Naive thymus-derived CD4-positive, alpha-beta T cell (primary cell): ENCODE measurements at places on chromosomes 5 and 9. TPM values are rescaled to one million over a fixed set of nuclear protein-coding genes. Genes with fewer than 3 reads are reported as not detected.

The CARTPT gene
- total RNA-seq: not detected

The KCNN2 gene
- total RNA-seq: not detected

The HTR1A gene
- total RNA-seq: not detected

The PFN3 gene
- not detected for total RNA-seq

The PHYHD1 gene
- 1.1 and 2.0 TPM in 2 replicates for total RNA-seq
